Activated gamma-delta T cell (primary cell): ENCODE measurements at places on chromosomes 12 and 14.

DNA sequence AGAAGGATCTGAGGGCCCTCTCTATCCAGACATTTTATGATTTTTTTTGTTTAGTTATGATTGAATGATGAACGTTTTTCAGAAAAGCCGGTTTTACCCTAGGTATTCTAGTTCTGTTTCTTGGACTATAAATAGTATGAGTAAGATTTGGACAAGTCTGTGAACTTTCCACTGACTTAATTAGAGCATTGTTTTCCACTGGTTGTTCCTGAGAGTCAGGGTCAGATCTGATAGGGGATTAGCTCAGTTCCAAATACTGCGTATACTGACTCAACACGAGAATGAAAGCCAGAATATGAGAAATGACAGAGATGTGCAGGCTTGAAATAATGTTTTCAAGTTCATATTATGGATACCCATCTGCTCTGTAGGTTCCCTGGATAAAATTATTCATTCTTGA is 361.6 kb downstream of the AEBP2 start:
- DNase-seq = no peak

DNA sequence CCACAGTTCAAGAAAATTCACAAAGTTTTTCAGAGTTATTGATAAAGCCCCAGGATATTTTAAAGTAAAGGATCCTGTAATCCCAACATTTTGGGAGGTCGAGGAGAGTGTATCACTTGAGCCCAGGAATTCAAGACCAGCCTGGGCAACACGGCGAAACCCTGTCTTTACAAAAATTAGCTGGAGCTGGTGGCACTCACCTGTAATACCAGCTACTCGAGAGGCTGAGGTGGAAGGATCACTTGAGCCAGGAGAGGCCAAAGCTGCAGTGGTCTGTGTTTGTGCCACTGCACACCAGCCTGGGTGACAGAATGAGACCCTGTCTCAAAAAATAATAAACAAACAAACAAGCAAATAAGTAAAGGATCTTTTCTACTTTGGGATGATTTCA is 39.5 kb upstream of the LRRK2 start:
- DNase-seq = no peak

DNA sequence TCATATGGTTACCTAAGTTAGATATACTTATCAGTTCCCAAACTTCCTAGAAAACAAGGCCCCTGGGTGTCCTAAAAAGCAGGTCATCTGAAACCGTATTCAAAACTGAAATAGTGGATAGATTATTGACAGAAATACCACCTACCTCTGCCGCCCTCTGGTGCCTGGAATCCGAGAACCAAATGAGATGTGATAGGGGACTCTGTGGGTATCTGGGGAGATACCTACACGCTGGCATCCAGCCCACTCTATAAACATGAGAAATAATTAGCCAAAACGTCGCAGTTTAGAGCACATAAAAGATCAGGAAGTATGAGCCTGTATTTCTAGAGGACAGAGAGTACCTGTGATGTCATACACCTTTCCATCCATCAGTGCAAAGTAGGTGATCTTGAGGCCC is 4.4 kb downstream of the ORMDL2 start:
- no peak for DNase-seq

- DNase-seq = no peak
Measured at GRCh38 chr14:40318211-40318719, 886.0 kb upstream of the FBXO33 start.

DNA sequence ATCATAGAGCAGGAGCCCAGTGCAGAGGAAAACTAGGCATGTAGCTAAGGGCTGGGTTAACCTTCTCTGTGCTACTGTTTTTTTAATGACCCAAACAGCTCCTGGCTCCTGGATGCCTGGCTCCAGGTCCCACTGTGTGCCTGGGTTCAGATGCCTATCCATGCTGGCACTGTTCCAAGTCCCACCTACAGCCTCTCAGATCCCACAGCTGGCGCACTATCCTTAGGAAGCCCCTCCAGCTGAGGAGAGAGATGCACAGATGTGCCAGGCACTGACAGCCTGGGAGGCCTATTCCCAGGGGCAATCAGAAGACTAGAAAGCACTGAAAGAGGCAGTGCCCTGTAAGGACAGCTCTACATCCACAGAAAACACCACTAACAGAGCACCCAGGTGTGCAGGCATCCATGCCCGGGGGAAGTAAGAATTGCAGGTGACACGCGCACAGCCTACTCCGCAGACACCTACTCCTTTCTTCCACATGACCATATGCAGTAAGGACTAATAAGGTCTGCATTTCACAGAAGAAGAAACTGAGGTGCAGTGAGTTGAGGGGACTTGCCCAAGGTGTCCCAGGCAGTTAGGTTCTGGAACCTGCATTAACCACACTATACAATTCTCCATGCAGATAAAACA is 51.2 kb downstream of the PITPNM2 start:
- DNase-seq = no peak

GRCh38 chr12:123591702-123592481 is 7.5 kb downstream of the TMED2 start:
- no peak for DNase-seq

DNA sequence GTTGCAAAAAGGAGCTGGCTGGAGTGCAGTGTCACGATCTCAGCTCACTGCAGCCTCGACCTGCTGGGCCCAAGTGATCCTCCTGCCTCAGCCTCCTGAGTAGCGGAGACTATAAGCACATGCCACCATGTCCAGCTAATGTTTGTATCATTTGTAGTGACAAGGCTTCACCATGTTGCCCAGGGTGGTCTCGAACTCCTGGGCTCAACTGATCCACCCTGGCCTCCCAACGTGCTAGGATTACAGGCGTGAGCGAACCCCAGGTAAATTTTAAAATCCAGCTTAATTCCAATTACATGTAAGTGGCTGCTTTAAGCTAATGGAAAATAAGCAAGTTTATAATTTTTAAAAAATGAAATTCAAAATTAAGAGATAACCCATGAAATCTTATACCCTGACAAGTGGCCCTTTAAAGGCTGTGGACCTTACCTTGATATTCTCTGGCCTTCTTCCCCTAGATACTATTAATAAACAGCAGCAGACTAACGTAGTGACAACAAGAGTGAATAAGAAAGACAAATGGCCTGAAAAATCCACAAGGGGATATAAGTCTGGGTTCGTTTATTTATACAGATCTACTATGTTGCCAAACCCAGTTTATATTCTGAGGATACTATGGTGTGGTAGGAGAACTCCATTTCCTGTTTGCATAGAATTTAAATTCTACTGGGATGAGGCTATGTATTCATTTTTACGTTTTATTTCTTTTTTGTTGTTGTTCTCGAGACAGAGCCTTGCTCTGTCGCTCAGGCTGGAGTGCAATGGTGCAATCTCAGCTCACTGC is 25.6 kb upstream of the SLC2A3 start:
- no peak for DNase-seq

GRCh38 chr12:122349078-122349477 is 73.4 kb downstream of the CLIP1 start:
- no peak for DNase-seq

GRCh38 chr12:15627995-15628945 is 160.9 kb downstream of the EPS8 start:
- no peak for DNase-seq

GRCh38 chr12:69685810-69686209 is 13.3 kb downstream of the BEST3 start:
- no peak for DNase-seq

DNA sequence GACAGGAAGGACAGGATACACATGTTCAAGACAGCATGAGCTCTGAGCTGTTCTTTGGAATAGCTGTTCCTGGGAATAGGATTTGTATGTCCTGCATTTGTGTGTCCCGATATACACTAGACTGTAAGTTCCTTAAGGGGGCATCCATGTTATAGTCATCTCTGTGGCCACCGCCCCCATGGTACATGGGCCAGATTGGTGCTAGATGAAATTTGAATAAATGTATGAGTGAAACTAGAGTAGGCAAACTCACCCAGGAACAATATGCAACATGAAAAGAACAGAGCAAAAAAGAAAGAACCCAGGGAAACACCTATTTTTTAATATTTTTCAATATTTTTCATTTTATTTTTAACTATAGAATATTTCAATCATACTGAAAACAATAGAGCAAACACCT is 25.1 kb upstream of the KRT77 start:
- no peak for DNase-seq

DNA sequence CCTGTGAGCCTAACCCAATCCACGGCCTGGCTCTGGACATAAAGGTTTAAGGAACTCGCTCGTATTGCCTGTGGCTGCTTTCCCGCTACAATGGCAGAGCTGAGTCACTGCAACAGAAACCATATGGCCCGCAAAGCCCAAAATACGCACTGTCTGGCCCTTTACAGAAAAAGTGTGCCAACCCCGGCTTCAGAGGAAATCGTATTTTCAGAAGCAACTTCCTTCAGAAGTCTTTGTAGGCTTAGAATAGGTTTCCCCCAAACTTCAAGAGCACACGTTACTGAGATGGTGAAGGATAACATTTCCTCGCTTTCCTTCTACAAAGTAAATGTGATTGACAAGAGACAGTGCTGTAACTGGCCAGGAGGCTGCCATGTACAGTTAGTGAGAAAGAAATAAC is 34.8 kb upstream of the TESC start:
- no peak for DNase-seq

DNA sequence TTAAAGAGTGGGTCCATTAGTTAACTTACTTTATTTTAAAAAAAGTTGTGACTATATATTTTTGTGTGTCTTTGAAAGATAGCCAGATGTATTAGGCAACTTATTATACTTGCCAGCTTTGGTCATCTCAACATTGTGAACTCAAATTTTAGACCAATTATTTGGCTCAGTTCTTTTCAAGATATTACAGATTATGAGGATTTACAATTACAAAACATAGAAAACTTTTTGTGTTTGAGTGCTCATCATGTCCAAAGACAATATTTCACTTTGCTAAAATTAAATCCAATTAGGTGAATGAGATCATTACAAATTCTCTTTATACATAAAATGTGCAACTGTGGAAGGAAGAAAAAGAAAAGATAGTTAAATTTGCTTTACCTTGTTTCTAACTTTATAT is 18.3 kb upstream of the PDE3A start:
- DNase-seq = no peak

DNA sequence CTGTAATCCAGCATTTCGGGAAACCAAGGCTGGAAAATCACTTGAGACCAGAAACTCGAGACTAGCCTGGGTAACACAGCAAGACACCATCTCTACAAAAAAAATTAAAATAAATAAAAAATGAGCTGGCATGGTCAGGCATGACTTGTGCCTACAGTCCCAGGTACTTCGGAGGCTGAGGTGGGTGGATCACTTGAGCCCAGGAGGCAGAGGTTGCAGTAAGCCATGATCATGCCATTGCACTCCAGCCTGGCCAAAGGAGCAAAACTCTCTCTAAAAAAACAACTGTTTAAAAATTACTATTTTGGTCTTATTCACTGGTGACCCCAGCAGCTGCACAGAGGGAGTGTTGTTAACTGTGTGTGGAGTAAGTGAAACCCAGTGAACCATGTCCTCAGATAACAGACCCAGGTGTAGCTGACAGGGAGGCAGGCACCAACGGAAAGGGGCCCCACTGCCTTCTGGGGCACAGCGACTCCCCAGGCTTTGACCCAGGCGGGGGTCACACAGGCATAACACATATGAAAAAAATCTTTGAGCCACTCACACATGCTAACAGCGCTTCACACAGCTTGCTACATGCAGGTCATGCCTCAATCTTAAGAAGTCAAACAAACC is 12.1 kb downstream of the DDX54 start:
- no peak for DNase-seq

GRCh38 chr12:86186449-86186848 is 69.7 kb downstream of the MGAT4C start:
- DNase-seq = no peak

DNA sequence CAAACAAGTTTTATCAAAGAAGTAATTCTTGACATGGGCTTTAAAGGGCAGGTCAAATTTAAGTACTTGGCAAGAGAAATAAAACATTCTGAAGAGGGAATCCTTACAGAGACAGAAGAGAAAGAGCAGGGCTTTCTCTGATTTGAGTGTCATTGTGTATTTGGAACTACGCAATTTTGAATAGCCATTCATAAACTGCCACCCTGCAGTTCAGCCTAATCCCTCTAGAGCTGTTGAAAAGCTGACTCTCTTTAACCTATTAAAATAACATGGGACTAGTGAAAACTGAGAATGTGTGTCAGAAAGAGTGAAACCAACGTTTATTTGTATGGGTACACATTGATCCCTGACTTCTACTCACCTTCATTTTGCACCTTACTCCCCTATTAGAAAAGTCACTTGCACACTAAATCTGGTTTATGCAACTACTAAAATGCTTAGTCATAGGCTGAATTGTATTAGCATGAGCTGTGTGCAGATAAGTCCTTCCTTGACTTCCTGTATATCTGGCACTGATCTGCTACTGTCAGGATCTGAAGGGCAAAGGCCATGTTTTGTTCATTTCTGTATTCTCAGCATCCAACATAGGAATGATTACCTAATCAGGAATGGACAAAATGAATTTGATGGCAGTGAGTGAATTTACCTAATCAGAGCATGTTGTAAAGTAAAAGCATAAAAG is 458.9 kb downstream of the NOVA1 start:
- DNase-seq = no peak

- no peak for DNase-seq
Measured at GRCh38 chr12:54358191-54358944, 5.9 kb downstream of the GPR84 start.

- DNase-seq = no peak
Measured at GRCh38 chr12:69008520-69008919, 75.5 kb upstream of the CPM start.

- no peak for DNase-seq
Measured at GRCh38 chr12:124556896-124557501, 10.4 kb downstream of the NCOR2 start.

- DNase-seq = no peak
Measured at GRCh38 chr12:78209846-78210505, 379.3 kb downstream of the NAV3 start.

DNA sequence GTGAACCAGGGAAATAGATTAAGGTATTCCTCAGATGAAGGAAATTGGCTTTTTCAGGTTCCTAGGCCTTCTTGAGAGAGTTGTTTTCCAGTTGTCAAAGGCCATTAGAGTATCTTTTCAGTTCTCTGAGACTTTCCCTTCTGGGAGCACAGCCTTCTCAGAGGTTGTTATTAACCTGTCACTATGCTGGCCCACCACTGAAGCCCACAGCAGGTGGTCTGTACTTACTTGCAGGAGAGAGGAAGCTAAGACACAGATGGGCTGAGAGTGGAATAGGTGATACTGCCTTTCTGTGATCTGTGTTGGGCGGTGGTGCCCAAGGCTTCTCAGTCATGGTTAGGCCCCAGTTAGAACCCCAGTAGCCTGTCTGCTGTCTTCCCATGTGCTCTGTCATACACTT is 22.8 kb upstream of the GALNT16 start:
- DNase-seq = no peak

GRCh38 chr14:41950428-41951151 is 343.9 kb downstream of the LRFN5 start:
- DNase-seq = no peak

GRCh38 chr14:22106700-22107697 is 433.4 kb upstream of the OR4E1 start:
- DNase-seq = no peak
